ENCODE measurements at places on chromosomes 1 and 21.

GRCh38 chr1:24769656-24770651 is 24.7 kb downstream of the CLIC4 start:
- peak; percentile 36 for DNase-seq

DNA sequence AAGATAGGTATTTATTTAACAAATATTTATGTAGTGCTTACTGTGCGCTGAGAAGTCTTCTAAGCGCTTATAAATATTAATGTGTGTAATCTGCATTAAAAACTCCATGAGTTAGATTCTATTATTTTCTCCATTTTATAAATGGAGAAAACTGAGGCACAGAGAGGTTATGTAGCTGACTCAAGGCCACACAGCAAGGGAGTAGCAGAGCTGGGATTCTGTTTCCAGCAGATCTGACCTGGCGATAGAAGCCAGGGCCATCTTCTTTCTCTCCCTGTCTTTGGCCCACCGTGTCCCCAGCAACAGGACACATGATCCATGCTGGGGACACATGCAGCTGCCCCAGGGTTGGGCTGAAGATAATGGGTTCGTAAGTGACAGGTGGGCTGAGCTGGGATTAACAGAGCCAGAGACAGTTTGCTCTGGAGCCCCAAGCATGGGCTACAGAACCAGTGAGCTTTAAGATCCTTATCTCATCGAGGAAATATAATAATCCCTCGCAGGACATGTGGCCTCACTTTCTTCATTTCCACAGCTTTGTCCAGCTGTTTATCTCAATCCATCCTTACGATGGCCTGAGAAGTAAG is 30.3 kb downstream of the IGSF21 start:
- DNase-seq: no peak

GRCh38 chr1:18949686-18950400 is 6.6 kb downstream of the IFFO2 start:
- DNase-seq: peak; percentile 65

DNA sequence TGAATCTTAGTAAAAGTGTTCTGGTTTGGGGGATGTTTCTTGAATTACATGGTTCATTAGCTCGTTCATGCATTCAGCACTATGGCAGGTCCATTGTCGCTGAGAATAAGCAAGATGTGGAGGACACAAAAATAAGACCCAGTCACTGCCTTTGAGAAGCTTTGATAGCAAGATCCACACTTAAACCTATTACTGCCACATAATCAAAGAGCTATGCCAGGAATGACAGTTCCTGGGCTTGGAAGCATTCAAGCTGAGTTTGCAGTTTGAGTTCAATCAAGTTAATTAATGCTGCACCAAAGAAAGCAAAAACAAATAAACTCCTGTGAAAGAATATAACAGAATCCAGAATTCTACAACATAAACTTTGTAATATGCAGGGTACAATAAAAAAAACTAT is 131.8 kb downstream of the MIS18A start:
- DNase-seq: no peak

- no peak for DNase-seq
Observed at GRCh38 chr1:118100686-118101514, 84.1 kb downstream of the SPAG17 start.

DNA sequence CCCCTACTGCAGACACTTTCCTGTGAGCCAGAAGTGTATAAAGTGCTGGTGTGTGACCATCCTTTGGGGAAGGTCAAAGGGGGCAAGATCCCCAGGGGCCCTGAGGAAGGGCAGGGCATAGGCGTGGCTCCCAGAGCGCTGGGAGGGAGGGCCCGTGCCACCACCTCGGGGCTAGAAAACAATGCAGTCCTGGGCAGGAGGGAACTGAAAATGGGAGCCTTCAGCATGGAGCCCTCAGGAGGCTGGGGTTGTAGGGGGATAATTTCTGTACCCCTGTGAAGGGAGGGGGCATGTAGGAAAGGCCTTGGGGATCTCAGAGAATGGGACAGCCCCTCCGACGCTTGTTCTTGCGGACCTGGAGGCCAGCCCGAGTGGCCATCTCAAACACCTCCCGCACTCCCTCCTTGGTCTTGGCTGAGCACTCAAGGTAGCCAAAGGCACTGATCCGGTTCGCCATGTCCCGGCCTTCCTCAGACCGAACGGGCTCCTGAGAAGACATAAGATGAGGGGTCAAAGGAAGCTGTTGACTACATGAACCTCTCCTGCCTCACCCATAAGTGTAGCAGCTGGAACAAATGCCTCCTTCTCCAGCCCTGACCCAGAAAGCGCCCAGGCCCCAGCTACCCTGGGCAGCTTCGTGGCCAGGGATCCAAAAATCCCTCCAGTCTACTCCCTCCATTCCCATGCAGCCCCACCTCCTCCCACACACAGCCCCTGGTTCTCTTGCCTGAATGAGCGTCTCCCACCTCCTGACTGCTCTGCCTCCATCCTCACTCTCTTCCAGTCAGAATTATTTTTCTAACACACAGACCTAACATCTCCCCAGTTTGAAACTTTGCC is 5.5 kb downstream of the RHOC start:
- DNase-seq: no peak

- no peak for DNase-seq
Observed at GRCh38 chr1:244076740-244077139, 25.7 kb downstream of the ZBTB18 start.

GRCh38 chr1:12548973-12549459 is 69.0 kb downstream of the DHRS3 start:
- no peak for DNase-seq

- DNase-seq: no peak
Observed at GRCh38 chr1:212141404-212141803, 105.9 kb downstream of the DTL start.

DNA sequence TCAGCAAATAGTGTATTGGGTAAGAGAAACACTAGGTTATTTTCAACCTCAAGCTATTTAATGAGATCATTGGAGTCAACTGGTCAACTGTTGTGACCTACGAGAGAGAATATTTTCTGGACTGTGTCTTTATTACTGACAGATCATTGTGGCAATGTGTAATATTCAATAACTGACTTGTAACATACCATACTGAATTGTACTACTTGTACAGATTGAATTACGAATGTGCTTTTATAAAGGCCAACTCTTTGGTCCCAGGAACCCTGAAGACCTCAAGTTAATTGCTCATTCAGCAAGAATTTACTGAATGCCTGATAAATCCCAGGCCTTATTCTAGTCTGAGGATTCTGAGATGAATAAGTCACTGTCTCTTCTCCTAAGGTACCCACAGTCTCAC is 56.1 kb upstream of the CAMK1G start:
- no peak for DNase-seq
